ENCODE measurements at places on chromosomes 11 and 22.

DNA sequence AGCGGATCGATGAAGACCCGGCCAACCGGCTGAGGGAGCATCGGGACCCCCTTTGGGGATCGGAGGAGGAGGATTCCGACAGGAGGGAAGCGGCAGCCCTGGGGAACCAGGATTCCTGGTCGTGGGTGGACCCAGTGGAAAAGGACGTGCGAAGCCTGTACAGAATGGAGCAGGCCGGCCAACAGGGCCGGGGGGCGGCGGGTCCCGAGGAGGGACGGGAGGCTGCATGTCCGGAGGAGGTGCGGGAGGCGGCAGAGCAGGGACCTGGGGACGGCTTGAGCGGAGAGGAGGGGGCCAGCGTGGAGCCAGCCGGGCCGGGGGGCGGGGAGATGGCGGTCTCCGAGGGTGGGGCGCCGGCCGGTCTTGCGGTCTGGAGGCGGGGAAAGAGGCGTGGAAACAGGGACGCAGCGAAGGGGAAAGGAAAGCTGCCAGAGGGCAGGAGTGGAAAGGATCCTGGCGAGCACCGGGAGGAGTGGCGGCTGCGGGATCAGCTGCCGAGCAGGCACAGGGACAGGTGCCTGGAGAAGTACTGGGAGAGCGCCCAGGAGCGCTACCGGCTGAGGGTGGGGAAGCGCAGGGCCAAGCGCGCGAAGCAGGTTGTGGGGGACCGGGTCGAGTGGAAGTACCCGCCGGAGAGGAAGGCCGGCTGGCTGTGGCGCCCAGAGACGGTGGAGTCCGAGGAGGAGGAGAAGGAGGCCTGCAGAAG, at the start of gene ANO5:
Gene ANO5 (plus strand): TSS at position 444 of the 706 bp plus-strand sequence. CDS start 408 bp downstream, outside the sequence.
- DNase-seq = peak; percentile 71

- no peak for DNase-seq
Measured at GRCh38 chr11:91717169-91717568, 507.4 kb upstream of the FAT3 start.

DNA sequence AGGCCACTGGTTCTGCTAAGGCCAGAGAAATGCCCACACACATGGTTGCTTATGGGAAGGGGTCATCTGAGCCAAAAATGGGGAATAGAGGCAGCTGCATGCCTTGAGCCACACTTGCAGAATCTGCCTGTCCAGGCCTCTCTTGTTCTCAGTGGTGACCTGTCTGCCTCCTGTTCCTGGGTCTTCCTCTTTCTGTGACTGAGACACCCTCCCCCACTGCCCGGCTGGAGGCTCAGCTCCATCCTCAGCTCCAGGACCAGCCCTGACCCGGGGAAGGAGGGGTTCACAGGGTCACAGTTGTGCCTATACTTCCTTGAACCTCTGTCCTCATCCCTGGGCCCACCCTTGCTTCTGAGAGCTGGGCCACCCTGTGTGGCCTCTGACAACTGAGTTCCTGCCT, 52.3 kb downstream of the CSF2RB start:
- DNase-seq = no peak

DNA sequence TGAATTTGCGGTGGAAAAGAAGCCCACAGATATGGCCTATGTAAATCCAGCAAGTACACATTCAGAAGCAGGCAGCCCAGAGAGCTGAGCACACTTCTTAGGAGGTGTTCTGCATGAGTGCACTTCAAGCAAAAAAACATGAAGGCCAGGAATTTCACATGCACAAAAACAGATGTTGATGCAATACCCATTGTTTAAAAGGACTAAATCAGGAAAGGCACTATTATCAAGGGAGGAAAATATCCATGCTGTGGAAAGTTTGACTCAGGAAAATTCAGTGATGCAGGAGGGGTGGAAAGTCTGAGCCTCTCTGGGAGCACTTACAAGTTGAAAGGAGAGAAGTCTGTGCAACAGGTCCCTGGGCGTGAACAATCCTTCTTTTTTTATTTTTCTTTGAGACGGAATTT, 15.8 kb upstream of the CARS1 start:
- DNase-seq = peak; percentile 72

DNA sequence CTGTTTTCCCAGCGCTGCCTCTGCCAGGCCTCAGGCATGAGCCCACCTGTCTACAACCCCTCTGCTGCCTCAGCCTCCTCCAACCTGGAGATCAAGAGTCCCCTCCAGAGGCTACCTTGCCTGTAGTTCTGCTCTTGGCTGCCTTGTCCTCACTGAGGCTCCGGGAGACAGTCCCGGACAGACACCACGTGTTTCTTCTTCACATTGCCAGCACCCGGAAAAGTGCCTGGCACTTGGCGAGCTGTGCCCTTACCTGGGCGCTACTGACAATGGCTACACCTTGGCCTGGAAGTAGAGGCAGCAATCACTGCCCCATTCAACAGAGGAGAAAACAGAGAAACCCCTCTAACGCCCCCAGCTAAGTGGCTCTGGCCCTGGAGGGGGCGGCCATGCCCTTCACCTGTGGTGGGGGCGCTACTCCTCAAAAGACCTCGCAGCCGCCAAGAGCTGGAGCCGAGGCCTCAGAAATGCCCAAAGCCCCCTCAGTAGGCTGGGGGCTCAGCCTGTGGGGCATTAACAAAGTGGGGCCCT, 3.0 kb upstream of the NAP1L4 start:
- no peak for DNase-seq

GRCh38 chr11:96329419-96329818, 13.6 kb downstream of the MAML2 start:
- no peak for DNase-seq

GRCh38 chr22:23138584-23139435, 3.0 kb downstream of the RSPH14 start:
- DNase-seq = no peak

Measured in A673 (cell line).